ENCODE measurements at places on chromosomes 5 and 9. TPM values are rescaled to one million over a fixed set of nuclear protein-coding genes. Genes with fewer than 3 reads are reported as not detected.

IFNA2 gene
- not detected for total RNA-seq

- DNase-seq: peak; percentile 77
Observed at GRCh38 chr5:178895615-178896571, at the start of gene ZFP2. Gene ZFP2, plus strand, starts transcription at chr5:178895913. Its CDS starts 35,401 bp downstream, at chr5:178931314.

GRCh38 chr9:84827216-84827765, 157.8 kb downstream of the NTRK2 start:
- no peak for DNase-seq

ST6GALNAC6 gene
- 43.3 TPM for total RNA-seq

GRCh38 chr5:61431923-61432620, 100.0 kb downstream of the ZSWIM6 start:
- DNase-seq: no peak

DNA sequence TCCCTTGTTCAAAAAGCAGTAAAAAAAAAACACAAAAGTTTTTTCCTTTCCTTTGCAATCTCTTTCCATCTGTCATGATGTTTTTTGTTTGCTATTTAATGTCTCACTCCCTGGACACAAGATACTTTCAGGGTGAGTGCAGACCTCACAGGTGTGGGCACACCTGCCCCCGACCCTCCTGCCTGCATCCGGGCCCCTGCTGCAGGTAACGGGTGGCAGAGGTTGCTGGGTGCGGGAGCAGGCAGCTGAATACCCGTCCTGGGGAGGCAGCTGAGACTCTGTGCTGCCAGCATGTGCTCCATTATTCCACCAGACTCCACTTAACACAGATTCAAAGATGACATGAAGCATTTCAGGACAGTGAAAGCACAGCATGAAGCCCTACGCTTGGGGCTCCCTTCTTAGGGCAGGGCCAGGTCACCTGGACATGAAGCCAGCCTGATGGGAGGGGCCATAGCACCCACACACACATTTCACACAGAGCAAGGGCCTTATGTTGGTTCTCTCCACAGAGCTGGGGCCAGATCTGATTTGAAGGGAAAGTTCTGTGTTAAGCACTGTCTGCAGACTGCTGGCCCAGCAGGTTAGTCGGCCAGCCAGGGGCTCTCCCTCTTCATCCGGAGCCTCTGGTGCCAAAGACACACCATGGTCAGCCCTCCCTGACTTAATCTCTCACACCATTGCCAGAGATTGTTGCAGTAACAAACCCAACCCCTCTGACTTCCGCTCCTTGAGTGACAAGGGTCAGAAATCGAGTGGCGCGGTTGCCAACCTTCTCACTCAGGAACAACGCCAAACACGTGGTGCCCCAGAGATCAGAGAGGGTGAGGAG, 13.0 kb downstream of the NEK6 start:
- peak; percentile 41 for DNase-seq

DNA sequence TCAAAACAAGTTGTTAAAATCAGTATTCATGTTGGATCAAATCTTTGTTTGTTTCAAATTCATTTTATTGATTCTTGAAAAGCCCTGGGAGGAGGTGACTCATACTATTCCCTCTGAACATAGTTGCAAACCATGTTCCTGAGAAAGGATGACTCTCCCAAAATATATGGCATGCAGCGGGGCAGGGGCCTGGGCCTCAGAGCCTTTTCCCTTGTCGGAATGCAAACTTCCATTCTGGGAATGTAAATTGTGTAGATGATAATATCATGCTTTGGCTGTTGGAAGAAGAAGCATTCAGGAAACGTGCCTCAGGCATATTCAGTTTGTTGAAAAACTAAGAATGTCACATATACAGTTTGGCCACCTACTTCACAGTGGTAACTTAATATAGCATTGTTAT, 242.0 kb downstream of the AUH start:
- no peak for DNase-seq

- no peak for DNase-seq
Observed at GRCh38 chr9:76526026-76526425, 67.0 kb downstream of the GCNT1 start.

LCN12 gene
- 2.9 TPM for total RNA-seq

GRCh38 chr5:141680751-141681201, 1.3 kb downstream of the ARAP3 start:
- no peak for DNase-seq

DNA sequence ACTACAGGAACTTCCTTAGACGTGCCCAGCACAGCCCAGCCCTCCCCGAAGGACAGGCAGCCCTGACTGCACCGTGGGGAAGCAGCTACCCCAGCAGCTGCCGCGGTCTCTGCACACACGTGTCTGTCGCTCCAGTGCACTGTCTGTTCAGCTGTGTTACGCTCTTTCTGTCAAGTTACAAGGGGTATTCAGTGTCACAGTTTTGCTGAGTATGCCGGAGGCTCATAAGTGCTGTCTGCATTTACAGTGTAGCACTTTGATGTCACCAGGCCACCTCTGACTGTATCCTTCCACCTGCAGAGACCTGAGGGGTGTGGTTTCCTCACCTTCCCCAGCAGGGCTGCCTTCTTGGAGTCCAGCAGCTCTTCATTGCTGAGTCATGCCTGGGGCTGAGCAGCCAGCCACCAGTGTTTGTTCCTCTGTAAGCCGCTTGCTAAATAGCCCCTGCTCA, 126.8 kb downstream of the EHMT1 start:
- DNase-seq: no peak

GRCh38 chr9:18463991-18464390, 10.0 kb upstream of the ADAMTSL1 start:
- DNase-seq: no peak

DNA sequence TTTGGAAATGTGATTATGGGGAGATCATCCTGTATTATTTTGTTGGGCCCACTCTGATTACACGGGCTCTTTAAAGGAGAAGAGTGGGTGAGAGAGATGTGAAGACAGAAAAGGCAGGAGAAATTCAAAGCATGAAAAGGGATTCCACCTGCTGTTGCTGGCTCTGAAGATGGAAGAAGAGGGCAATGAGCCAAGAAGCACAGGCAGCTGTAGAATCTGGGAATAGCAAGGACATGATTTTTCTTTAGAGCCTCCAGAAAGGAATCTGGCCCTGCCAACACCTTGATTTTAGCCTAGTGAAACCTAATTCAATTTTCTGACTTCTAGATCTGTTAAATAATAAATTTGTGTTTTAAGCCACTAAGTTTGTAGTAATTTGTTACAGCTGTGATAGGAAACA, 11.3 kb downstream of the C9 start:
- DNase-seq: no peak

GRCh38 chr5:2534970-2535369, 216.5 kb downstream of the IRX2 start:
- no peak for DNase-seq

GRCh38 chr5:73411936-73412596, 36.5 kb downstream of the FOXD1 start:
- no peak for DNase-seq

GRCh38 chr5:138654281-138654867, 79.2 kb upstream of the HSPA9 start:
- DNase-seq: no peak

ANKRD31 gene
- total RNA-seq: 0.05 TPM

GRCh38 chr5:62606878-62607277, 28.3 kb downstream of the LRRC70 start:
- DNase-seq: no peak

XPA gene
- total RNA-seq: 6.4 TPM

- no peak for DNase-seq
Observed at GRCh38 chr5:110441035-110441434, 285.4 kb downstream of the TMEM232 start.

GRCh38 chr5:143350751-143351602, 52.5 kb downstream of the NR3C1 start:
- no peak for DNase-seq

CD74 gene
- 327 TPM for total RNA-seq

SPATA31A3 gene
- total RNA-seq: not detected

DNA sequence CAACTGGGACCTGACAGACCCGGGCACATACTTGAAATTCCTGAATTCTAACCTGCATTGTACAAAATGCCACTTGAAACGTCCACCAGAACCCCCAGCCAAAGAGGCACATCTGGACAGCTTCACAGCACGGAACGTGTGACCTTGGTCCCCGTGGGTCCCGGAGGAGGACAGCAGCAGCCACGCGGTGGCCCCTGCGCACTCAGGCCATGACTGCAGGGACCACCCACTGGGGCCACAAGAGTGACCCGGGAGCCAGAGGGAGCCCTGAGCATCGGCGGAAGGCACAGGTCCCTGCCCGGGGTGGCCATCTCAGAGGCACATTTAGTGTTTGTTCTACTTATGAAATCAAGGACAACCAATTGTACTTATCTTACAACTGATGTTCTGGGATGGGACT, 2.1 kb upstream of the SNAPC4 start:
- no peak for DNase-seq

DNA sequence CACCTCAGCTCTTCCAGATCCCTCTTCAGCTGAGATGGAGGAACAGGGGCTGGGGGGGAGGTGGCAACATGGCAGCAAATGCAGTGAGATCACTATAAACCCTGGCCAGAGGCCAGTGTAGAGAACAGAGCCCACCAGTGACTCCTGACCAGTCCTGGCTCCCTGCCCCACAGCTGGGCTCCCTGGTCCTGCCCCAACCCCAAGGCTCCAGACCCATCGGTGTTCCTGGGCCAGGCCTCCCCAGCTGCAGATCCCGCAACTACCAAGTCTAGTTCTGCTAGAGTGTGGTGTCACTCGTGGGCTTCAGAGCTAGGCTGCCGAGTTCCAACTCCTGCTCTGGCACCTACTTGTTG, 16.8 kb downstream of the AKNA start:
- DNase-seq: no peak

DNA sequence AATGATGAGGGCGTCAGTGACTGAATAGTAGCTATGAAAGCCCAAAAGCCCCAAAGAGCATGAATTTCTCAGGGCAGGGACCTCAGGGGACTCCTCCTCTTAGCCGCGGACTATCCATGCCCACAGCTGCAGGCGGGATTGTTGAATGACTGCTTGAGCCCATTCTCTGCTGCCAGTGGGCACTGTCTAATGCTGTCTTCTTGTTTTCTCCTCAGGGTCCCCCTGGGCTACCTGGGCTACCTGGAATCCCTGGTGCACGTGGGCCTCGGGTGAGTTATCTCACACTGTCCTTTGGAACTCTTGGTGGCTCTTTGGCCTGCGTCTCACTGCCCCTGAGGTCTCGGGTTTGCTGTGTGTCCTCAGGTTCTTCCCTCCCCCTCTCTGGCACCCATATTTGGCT, 22.7 kb downstream of the COL27A1 start:
- DNase-seq: no peak

CYSRT1 gene
- total RNA-seq: not detected

SLC46A2 gene
- not detected for total RNA-seq

VDAC1 gene
- 458 TPM for total RNA-seq

DNA sequence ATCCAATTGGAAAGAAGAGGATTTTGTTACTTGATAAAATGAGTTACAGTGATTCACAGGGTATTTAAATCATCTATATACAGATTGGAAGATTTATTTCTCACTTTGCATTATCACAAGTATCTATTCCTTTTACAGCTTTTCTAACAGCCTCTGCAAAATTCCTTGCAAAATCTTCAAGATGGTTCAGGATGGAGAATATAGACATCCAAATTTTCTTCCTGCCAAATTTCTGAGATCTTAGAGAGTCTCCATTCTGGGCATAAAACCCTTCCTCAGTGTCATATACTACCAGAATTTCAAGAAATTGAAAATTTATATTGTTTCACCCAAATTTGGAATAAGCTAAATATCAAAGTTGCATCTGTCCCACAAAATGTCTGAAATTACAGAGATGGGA, 259.1 kb upstream of the FAM174A start:
- DNase-seq: no peak

- DNase-seq: peak; percentile 93
Observed at GRCh38 chr9:129550199-129550839, 70.6 kb downstream of the C9orf50 start.

POU5F2 gene
- total RNA-seq: 0.32 TPM

- peak; percentile 57 for DNase-seq
Observed at GRCh38 chr5:1511651-1512540, 11.9 kb downstream of the LPCAT1 start.

GRCh38 chr9:134323741-134324358, 2.4 kb upstream of the RXRA start:
- peak; percentile 67 for DNase-seq

DNA sequence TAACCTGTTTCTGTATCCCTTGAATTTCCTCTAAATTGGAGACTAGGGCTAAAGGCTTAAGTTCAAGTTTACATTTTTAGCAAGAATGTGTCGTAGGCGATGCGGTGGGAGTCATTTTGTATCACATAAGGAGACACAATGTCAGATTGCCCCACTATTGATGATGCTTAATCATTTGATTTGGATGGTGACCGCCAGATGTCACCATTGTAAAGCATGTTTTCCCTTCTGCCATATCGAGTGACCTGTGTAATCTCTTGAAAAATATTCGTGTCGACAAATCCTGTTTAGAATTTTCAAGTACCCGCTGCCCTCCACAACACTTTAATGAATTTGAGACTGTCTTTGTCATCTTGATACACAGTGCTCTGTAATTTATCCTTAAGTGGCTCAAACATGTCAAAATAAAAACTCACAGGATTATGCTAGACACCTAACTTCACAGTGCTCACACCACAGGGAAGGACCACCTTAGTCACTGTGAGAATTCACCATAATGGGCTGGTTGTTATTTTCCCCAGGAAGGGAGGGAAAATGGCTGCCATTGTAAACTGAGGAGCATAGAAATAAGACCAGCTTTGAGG, 34.5 kb upstream of the SLC46A2 start:
- DNase-seq: no peak

- no peak for DNase-seq
Observed at GRCh38 chr9:13163287-13163686, 116.2 kb downstream of the MPDZ start.

- no peak for DNase-seq
Observed at GRCh38 chr5:126967808-126968466, 62.4 kb downstream of the MARCHF3 start.

- DNase-seq: no peak
Observed at GRCh38 chr9:752681-753200, 88.8 kb upstream of the DMRT1 start.

DNA sequence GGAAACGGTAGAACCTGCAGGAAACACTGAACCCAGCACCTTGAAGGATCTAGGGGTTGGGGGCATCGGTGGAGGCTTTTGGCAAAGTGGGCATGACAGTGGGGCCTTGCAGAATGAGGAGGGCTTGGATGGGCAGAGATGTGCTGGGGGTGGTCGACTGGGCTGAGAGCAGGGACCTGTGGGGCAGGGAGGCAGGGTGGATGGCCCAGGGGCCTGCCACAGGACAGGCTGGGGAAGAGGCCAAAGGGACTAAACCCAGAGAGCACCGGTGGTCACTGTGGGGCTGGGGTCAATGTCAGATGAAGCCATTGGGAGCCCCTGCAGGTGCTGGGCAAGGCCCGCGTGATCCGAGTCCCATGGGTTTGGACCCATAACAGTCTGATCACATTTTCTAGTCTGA, 175.3 kb downstream of the DAB2IP start:
- no peak for DNase-seq

PHF24 gene
- 0.22 TPM for total RNA-seq

All from Right ventricle myocardium inferior (tissue), 1 donor.